Brain (organoid and tissue), 16 donors: ENCODE measurements at places on chromosomes 16 and 17. TPM values are rescaled to one million over a fixed set of nuclear protein-coding genes. Genes with fewer than 3 reads are reported as not detected.

The ASPA gene
- polyA plus RNA-seq, result 7.7 TPM

The CLEC3A gene
- not detected for polyA plus RNA-seq

The IRF8 gene
- polyA plus RNA-seq, result 1.6 TPM

The GPRC5C gene
- polyA plus RNA-seq, result 63.8 TPM

The LPO gene
- polyA plus RNA-seq, result 0.20 TPM

The ZNF830 gene
- 14.3 TPM for polyA plus RNA-seq

The CCDC137 gene
- 19.4 TPM for polyA plus RNA-seq

The TSPOAP1 gene
- polyA plus RNA-seq, result 28.0 TPM

The GPR142 gene
- polyA plus RNA-seq, result 0.51 TPM

The C16orf96 gene
- 0.90 TPM for polyA plus RNA-seq

The CHST5 gene
- polyA plus RNA-seq, result 0.49 TPM

The RAP1GAP2 gene
- polyA plus RNA-seq, result 30.9 TPM
